GM19239 (cell line): ENCODE measurements at places on chromosomes 12 and 14.

GRCh38 chr12:52874573-52875435 lies 26.0 kb upstream of the KRT78 start:
- DNase-seq, result no peak

DNA sequence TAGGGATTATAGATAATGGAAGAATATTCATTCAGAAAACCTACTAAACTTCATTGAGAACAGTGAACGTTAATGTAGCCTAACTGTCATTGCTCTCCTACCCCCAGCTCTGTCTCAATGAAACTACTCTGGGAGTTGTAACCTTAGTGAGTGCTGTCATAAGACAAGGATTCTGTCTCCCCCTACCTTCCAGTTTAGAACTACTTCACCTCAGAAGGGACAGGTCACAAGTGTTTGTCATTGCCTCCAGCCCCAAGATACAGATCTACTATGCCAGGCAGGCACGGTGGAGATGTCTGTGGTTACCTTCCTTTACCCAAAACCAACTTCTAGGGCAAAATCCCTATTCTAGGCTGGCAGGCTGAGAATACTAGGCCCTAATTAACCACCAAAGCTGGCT lies 833.1 kb upstream of the SEL1L start:
- no peak for DNase-seq

DNA sequence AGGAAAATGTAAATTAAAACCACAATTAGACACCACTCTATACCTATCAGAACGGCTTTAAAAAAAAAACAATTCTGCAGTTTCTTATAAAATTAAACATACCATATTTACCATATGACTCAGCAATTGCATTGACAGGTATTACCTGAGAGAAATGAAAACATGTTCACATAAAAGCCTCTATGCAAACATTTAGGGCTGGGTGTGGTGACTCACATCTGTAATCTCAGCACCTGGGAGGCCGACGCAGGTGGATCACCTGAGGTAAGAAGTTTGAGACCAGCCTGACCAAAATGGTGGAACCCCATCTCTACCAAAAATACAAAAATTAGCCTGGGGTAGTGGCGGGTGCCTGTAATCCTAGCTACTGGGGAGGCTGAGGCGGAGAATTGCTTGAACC lies 41.1 kb downstream of the SPTB start:
- DNase-seq, result no peak

DNA sequence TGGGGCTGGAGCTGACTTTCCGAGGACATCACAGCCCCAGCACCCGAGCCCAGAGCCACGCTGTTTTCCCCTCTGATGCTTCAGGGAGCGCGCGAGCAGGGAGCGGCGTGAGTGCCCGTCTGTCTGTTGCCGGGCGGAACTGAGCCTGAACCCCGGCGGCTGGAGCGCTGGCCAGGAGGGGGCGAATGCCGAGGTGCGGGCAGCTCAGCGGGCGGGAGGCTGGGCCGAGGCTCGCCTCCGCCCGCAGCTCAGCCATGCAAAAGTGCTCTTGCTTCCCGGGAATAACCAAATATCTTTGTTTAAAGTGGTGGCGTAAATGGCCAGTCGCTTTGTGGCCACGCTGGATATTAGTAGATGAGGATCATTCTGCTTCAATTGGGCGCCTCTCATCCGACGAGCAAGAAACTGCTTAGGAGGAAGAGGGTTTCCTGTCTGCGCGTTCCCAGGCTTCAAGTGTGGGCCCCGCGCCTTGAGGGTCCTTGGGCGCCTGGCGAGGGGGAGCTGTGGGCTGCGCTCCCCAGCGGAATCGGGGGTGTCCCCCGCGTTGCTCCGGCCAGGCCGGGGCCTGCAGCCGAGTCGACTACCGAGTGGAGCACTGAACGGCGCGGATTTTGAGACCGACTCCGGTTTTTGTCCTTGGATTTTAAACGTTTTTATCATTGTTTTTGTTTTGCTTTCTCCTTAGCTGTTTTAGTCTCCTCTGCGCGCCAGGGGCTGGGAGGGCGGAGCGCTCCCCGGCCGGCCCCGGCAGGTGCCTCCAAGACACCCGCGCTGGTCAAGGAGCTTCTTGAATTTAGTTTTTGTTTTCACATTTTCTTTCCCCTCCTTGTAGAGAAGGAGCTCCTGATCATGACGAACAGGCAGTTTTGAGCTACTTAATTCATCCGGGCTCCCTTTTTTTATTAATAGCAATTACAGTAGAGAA lies 831 bp upstream of the NKX2-1 start:
- DNase-seq, result peak; percentile 53

- no peak for DNase-seq
Measured at GRCh38 chr14:32826404-32827082, 112.1 kb upstream of the NPAS3 start.

- no peak for DNase-seq
Measured at GRCh38 chr12:6724409-6724797, 557 bp downstream of the COPS7A start.
